ENCODE measurements at places on chromosomes 12 and 14.

DNA sequence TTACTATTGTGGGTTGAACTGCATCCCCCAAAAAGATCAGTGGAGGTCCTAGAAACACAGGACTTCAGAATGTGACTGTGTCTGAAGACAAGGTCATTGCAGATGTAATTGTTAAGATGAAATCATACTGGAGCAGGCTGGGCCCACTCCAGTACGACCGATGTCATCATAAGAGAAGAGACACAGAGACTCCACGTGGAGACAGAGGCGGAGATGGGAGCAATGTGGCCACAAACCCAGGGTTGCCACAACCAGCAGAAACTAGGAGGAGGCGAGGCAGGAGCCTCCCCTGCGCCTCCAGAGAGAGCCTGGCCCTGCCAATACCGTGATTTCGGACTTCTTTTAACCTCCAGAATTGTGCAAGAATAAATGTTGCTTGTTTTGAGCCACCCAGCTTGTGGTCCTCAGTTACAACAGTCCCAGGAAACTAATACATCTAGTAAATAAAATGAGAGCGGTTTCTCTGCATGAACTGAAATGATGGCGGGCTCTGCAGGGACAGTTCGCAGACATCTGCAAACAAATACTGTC, 25.7 kb upstream of the FZD10 start:
- DNase-seq = no peak

DNA sequence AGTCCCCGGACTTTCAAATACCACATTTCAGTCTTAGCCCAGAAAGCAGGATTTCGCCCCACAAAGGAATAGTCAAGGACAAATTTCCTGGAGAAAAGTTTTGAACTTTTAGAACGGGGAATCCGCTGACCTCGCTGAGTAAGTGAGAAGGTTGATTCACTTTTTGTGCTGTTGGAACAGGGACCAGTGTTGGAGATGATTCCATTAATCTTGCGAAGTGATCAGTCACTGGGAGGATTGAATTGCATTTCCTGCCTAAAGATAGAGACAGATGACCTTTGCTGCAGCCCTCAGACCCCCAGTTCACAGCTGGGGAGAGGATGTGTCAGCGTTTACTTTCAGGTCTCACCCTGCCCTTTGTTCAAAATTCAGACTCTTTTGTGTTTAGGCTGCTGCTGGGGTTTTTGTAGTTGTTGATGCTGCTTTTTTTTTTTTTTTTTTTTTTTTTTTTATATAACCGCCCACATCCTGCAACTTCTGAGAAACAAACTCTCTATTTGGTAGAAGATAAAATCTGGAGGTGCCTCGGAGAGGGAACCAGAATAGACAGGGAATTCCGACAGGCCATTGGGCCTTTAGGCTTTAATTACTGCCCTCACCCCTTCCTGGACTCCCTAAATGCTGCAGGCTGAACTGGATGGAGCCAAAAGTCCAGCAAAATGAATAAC, 9.8 kb upstream of the KDM2B start:
- DNase-seq = peak; percentile 44

DNA sequence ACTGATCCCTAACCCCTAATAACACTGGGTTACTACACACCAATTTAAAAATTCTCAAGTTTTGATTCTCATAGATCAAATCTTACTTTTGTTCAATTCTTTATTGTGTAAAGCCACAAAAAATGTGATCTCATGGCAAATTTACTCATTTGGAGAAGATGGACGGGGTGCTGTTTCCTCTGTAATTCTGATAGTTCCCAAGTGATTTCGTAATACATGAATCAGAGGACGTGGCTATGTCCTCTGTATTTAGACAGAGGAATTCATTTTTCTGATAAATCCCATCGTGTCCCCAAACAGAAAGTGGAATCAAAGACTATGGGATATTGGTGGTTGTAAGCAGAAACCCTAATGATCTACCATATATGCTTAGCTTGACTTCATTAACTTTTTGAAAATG, 76.6 kb upstream of the GNG2 start:
- DNase-seq = peak; percentile 77

- no peak for DNase-seq
These were observed 122.0 kb upstream of the HIF1A start for GRCh38 chr14:61573321-61573720.

- DNase-seq = peak; percentile 65
These were observed 235.5 kb downstream of the PAWR start for GRCh38 chr12:79455286-79455685.

GRCh38 chr12:18383203-18383602, 121.9 kb downstream of the PIK3C2G start:
- peak; percentile 95 for DNase-seq

- DNase-seq = no peak
These were observed 158.6 kb upstream of the C14orf180 start for GRCh38 chr14:104420990-104421389.

DNA sequence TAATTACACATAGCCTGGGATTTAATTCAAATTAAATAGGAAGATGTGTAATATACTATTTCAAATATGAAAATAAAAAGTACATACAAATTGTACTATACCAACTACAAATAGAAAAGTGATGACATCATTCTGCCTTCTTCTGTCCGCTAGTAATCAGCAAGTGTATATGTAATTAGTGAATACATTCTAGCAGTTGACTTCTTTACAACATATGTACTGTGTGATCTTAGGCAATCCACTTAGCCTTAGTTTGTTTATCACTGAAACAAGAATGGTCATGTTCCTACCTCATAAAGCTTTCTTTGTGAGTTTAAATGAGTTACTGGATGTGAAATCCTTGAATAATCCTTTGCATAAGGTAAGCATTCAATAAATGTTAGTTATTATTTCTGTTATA, 7.8 kb upstream of the LUM start:
- DNase-seq = no peak
